ENCODE measurements at places on chromosomes 4 and X. TPM values are rescaled to one million over a fixed set of nuclear protein-coding genes. Genes with fewer than 3 reads are reported as not detected.

DNA sequence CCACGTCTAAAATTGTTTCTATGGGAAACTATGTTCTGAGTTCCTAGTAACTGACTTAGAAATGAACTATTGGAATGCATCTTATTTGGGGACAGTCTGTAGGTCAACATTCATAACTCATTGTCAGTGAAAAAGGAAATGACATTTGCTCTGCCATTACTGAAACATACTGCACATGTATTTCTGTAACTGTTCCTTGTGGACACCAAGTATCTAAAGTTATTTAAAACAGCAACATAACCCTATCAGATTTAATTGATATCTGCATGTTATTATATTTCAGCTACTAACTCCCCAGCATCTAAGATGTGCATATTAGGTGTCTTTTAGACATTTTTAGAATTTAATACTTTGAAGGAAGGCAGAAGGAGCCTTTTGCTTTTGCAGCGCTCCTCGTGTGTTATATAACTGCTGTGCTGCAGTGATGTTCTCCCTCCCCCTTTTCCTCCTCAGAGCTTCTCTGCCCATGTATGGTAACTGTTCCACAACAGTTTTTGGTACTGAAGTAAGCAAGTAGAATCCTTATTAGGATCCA lies 37.2 kb upstream of the TMEM131L start:
- no peak overlapping the region for H3K4me3 ChIP-seq
- H3K36me3 ChIP-seq: no peaks in the 10 kb centered on the region
- DNase-seq: no peak

GRCh38 chr4:184313702-184314659 lies 96.3 kb upstream of the ENPP6 start:
- no peak for DNase-seq
- no peaks in the 10 kb centered on the region for H3K36me3 ChIP-seq
- H3K4me3 ChIP-seq: no peak overlapping the region
- H3K4me1 ChIP-seq: peaks cover 9% of the 10 kb centered on the region
- no peaks in the 10 kb centered on the region for H3K27me3 ChIP-seq

Gene NEIL3
- 0.11 TPM for total RNA-seq

DNA sequence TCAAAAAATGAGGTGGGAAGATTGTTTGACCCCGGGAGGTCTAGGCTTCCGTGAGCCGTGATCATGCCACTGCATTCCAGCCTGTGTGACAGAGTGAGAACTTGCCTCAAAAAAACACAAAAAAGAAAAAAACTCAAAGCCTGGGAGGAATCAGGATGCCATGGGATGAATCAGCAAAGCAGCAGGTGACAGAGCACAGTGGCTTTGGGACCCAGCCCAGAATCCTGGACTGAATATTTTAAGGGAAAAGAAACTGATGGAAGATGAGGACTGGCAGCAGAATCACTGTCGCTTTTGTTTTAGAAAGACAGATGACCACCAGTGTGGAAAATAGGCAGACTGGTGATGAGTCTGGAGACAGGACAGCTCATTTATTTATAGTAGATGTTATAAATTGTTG lies 16.6 kb downstream of the S100G start:
- no peak overlapping the region for H3K27ac ChIP-seq
- H3K4me1 ChIP-seq: no peaks in the 10 kb centered on the region
- H3K4me3 ChIP-seq: no peak overlapping the region
- no peaks in the 10 kb centered on the region for H3K36me3 ChIP-seq

DNA sequence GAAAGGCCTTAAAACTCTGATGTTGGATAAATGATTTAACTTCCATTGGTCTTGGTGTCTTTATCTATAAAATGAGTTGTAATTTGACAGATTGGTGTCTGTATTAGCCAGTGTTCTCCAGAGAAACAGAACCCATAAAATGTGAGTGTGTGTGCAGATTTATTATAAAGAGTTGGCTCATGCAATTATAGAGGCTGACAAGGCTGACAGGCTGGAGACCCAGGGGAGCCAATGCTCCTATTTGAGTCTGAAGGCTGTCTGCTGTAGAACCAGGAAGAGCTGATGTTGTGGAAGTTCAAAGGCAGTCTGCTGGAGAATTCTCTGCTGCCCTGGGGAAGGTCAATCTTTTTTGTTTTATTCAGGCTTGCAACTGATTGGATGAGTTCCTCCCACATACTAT lies 131.7 kb downstream of the SLC4A4 start:
- no peak overlapping the region for H3K27ac ChIP-seq
- no peak for DNase-seq
- H3K36me3 ChIP-seq: no peaks in the 10 kb centered on the region
- H3K27me3 ChIP-seq: no peaks in the 10 kb centered on the region
- no peaks in the 10 kb centered on the region for H3K4me1 ChIP-seq
- H3K4me3 ChIP-seq: no peak overlapping the region

DNA sequence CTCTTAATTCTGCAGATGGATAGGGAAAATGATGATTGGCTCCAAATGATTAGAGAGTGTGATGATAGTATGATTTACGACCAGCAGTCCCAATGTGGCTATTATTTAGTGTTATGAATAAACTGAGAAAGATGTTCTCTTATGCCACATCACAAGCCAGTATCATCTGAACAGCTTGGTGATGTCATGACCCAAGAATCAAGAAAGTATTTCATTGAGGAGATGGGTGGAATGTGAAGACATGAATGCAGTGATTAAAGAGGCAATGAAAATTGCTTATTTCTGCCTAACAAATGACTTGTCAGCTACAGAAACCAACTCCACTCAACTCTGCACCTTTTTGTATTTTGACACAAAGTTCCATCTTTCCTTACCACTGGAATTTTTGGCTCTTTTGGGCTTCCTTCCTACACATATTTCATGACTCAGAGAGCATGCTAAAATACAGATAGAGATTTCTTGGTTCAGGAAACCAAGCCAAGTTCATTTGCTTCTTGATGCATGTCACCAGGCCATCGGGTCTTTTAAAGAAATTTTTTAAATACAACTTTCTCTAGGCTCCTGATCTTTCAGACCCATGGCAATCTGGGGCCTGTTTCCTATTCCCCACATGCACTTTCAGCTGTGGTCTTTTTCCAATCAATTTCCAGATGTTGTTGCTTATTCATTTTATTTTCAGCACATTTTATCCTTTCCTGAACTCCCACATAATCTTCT lies 174.2 kb downstream of the HHIP start:
- H3K4me1 ChIP-seq: no peaks in the 10 kb centered on the region
- H3K27ac ChIP-seq: no peak overlapping the region
- no peak overlapping the region for H3K4me3 ChIP-seq
- no peaks in the 10 kb centered on the region for H3K27me3 ChIP-seq

GRCh38 chr4:74933562-74934015 lies 673 bp downstream of the PARM1 start:
- DNase-seq: no peak
- peak overlapping the region; percentile 90 for H3K4me3 ChIP-seq
- peaks cover 32% of the 10 kb centered on the region for H3K27me3 ChIP-seq
- peak overlapping the region; percentile 87 for H3K27ac ChIP-seq

GRCh38 chr4:117560329-117560728 lies 474.0 kb upstream of the NDST3 start:
- H3K27me3 ChIP-seq: no peaks in the 10 kb centered on the region
- no peak overlapping the region for H3K4me3 ChIP-seq
- H3K4me1 ChIP-seq: no peaks in the 10 kb centered on the region
- no peak overlapping the region for H3K27ac ChIP-seq

- no peak for DNase-seq
- H3K4me3 ChIP-seq: no peak overlapping the region
- H3K27me3 ChIP-seq: no peaks in the 10 kb centered on the region
- no peak overlapping the region for H3K27ac ChIP-seq
Observed at GRCh38 chr4:168677063-168677462, 180.2 kb downstream of the PALLD start.

Gene CT45A8
- total RNA-seq: not detected

- no peak overlapping the region for H3K4me3 ChIP-seq
- no peaks in the 10 kb centered on the region for H3K36me3 ChIP-seq
- DNase-seq: no peak
- H3K27ac ChIP-seq: no peak overlapping the region
- no peaks in the 10 kb centered on the region for H3K27me3 ChIP-seq
- no peaks in the 10 kb centered on the region for H3K4me1 ChIP-seq
Observed at GRCh38 chr4:104630272-104630671, 135.6 kb upstream of the CXXC4 start.
